Renal cortex interstitium (tissue), 15 donors: ENCODE measurements at places on chromosomes 7 and 10. TPM values are rescaled to one million over a fixed set of nuclear protein-coding genes. Genes with fewer than 3 reads are reported as not detected.

Gene MAPK8
- 64.1 TPM for polyA plus RNA-seq

DNA sequence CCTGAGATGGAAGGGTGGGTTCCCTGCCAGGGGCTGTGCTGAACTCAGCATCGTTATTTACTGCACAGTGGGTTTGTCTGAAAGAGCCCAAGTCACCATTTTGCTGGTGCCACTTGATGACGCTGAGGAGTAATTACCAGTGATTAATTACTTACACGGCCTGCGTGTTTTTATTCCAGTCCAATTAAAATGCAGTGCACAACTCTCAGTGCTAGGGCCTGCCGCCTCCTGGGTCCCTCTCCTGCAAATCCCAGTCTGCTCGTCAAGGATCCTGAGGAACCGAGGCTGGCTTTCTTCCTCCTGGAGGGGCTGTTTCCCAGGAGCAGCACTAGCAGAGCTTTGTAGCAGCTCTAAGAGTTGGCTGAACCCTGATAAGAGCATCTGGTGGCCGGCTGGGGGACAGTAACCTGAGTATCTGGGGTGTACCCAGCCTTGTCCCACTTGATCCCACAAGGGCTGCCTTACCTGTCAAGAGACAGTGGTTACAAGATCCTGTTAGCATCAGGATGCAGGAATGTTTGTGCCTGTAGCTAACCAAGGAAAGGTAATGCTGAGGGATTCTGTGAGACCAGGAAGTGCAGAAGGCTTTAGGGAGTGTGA lies 45.1 kb upstream of the LRRC4 start:
- no peak for DNase-seq

DNA sequence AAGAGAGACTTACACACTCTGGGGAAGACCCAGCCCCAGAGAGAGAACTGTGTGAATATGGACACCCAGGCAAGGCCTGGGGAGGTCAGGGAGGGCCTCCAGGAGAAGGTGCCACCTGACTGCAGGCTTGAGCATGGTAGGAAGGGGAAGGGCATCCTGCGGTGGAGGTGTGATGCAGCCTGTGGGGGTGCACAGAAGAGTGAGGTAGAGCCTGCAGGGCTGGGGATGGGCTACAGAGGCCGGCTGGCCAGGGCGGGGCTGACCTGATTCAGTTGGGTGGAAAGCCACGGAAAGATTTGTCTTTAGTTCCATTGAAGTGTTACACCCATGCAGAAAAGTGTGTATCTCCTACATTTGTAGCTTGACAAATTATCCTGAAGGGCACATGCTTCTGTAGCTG lies 47.6 kb downstream of the ZMIZ1 start:
- DNase-seq, result no peak

Gene TRPV5
- 1.5 TPM for polyA plus RNA-seq

Gene SPDYE1
- polyA plus RNA-seq, result 0.40 TPM

GRCh38 chr7:2646336-2646679 lies 14.5 kb downstream of the TTYH3 start:
- no peak for DNase-seq

- no peak for DNase-seq
Observed at GRCh38 chr10:101615525-101616116, 27.5 kb downstream of the DPCD start.

Gene OR13A1
- polyA plus RNA-seq, result not detected

DNA sequence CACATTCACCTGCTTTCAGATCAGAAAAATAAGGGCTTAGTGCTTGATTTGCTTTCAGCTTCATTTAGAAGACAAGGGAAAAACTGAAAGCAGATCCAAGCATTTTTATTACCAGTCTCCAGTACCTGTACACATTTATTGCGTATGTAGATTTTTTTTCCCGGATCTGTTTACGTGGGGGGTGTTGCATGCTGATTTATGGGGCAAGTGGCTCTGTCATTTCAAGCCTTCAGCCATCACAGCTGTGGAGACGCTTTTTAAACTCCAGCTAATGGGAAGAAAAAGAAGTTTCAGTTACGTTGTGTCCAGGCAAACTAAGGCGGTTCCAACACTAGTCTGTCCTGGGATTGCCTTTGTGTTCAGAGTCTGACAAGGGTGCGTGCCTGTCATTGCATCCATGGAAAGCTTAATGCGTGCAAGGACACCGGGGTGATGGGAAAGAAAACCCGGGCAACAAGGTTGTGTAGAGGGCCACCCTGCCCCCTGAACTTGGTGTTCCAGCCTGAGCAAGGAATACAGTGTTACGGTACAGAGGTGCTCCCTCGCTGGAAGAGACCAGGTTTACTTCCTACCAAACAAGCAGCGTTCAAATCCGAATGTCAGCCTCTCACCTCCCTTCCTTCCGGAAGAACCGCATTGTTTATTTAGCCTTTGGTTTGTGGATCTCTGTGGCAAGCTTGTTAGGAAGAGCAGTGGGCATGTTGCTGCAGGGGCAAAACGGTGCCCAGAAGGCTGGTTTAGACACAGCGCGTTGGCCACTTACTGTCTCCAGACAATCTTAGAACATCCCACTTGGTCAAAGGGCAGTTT lies 128.2 kb downstream of the FGFR2 start:
- DNase-seq, result peak; percentile 17

Gene CLCN1
- polyA plus RNA-seq, result 0.20 TPM

Gene SPDYE5
- 5.0 TPM for polyA plus RNA-seq

DNA sequence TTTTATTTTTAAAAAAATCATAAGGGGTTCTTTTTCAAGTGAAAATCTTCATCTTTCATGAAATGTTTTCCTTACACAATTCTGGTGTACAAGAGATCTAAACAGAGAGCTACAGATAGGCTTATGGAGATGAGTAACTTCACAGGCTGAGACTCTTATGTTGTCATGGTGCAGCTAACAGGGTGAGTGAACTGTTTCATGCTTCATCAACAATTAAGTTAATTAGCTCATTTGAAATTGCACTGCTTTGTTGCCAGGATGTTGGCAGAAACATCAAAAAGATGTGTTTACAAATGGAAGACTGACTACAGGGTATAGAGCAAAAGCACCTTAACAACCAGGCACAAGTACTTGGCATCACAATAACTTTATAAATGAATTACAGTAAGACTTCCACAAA lies 230.8 kb downstream of the FOXP2 start:
- DNase-seq, result no peak

Gene NUTM2D
- 11.3 TPM for polyA plus RNA-seq

Gene GPRIN2
- polyA plus RNA-seq, result 3.1 TPM

GRCh38 chr7:48660306-48660870 lies 264.0 kb upstream of the CDC14C start:
- DNase-seq, result peak; percentile 26

DNA sequence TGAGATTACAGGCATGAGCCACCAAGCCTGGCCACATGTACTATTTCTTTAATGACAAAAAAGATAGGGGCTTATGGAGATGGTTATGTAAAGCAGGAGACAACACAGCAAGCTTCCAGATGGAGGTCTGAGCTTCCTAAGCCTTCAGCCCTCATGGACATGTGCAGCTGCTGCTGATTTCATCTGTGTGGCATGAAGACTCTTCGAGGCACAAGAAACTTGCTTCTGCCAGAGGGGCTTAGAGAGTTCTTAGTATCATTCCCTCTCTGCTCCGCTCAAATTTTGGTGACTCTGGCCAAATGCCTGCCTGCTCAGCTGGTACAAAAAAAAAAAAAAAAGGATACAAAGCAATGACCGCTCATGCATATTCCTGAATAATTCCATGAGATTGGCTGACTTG lies 552.5 kb downstream of the TYW1 start:
- DNase-seq, result no peak

- DNase-seq, result peak; percentile 24
Observed at GRCh38 chr7:37287131-37287855, 161.4 kb downstream of the ELMO1 start.
